ENCODE measurements at places on chromosomes 12 and 14.
A peak's percentile ranks its signal among the peaks of the same experiment; 100 is the strongest.

DNA sequence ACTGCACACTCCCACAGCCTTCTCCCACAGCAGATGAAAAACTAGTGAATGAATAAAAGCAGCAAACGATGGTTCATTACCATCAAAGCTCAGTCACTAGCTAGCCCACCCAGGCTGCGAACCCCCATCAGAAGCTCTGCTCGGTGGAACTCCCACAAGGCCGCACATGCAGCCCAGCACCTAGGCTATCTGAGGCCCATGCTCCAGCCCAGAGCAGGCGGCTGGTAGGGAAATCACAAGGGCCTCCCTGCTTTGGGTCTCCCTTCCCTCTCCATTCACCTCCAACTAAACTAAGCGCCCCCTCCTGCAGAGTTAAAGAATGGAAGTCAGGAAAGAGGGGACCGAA, 69.0 kb downstream of the ITPK1 start:
- no peak for DNase-seq

GRCh38 chr12:113322343-113322742, 12.6 kb downstream of the SLC8B1 start:
- DNase-seq = no peak

- DNase-seq = no peak
Measured at GRCh38 chr12:53078425-53079225, 565 bp downstream of the SPRYD3 start.

- DNase-seq = no peak
Measured at GRCh38 chr12:101407049-101407435, 530 bp downstream of the ARL1 start.

DNA sequence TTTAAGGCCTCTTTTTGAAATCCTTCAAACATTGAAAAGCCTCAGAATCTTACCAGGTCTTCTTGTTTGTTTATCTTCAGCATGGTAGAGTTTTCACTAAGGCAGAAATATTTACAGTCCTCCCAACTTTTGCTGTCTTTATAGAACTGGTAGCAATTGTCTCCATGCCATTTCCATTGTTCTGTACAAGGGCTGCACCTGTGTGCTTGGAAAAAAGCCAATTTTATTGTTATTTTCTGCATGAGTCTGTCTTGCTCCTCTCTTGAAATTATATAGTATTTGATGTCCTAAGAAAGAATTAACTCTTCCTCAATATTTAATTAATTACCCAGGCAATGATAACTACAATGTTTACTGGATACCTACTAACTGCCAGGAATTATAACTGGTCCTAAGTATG, 23.3 kb downstream of the CLEC1A start:
- DNase-seq = no peak

DNA sequence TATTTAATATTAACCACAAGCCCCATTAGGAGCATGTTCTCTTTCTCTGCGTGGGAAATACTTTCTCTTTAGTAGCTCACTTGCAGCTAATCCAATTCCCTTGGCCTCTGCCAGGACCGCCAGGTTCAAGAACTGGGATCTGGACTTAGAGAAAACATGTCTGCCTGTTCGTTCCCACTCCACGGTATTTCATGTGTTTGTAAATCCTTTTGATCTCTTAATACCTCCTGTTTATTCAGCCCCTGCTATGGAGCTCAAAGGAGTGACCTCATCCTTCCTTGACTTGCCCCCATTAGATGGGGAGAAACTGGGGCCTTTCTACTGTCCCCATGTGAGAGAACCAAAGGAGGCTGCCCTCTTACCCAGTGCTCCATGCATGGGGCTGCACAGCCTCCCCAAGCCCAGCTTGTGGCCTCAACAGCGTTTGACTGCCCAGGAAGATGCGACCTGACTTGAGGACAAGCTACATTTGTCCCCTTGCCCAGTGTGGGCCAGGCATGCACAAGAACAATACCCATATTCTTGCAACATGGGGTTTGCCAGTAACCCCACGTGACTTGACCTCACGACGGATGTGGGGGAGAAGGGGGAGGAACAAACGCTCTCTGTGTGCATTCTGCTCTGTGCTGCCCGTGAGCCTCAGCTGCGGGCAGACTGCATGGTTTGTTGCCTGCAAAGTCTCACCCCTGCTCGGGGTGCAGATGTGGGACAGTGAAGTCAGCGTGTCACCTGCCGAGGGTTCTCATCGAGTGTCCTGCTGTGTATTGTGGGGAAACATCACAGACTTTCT, 30.3 kb downstream of the CD9 start:
- peak; percentile 83 for DNase-seq

- no peak for DNase-seq
Measured at GRCh38 chr14:91227183-91227628, 17.3 kb downstream of the GPR68 start.

DNA sequence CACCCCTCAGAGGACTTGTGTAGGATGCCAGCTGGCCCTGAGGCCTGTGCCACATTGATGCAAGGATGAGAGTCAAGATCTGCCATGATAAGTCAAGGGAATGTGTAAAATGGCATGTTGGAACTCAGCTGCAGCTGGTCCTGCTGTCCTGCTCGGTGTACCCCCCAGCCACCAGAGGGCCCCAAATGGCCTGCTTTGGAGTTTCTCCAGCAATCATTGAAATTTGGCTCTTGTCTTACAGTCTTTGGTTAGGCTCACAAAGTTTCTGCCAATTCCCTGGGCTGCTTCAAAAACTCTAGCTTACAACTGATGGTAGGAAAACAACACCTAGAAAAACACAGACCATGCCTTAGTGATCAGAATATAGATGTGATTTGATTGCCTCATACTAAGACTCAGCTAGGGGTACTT, 76.8 kb downstream of the HSD17B6 start:
- DNase-seq = peak; percentile 24

- DNase-seq = no peak
Measured at GRCh38 chr14:99619835-99620834, 16.1 kb upstream of the CCDC85C start.

Measured in GF-D8 (cell line).